Mucosa of descending colon (tissue), 3 donors: ENCODE measurements at places on chromosomes 5 and 9. TPM values are rescaled to one million over a fixed set of nuclear protein-coding genes. Genes with fewer than 3 reads are reported as not detected.

CREB3 gene
- 34.3 TPM for total RNA-seq

TRIM36 gene
- 27.1 TPM for total RNA-seq

DNA sequence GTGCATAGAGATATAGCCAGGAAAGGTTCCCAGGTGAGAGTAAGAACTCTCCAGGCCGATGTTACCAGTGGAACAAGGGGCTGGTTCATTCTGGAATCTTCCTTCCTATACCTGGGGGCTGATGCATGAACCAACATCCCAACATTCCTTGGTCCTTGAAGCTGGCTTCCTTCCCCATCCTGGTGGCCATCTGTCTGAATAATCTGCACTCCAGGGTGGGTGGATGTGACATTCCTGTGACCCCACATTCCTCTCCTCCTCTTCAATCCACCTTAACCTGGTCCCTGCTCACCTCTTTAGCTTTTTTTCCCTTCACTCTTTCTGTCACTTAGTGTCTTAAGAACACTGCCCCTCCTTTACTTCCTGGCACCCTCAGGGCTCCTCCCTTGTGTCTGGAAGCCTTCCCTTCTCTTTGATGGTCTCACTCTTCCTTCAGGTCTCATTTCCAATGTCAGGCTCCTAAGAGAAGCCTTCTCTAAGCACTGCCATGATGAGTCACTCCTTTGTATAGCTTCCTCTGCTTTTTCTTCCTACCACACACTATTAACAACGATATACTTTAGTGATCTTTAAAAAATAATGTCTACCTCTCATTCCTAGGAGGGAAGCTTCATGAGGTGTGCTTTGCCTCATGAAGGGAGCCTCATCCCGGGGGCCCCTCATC, 80.3 kb downstream of the BOD1 start:
- no peak for DNase-seq

DNA sequence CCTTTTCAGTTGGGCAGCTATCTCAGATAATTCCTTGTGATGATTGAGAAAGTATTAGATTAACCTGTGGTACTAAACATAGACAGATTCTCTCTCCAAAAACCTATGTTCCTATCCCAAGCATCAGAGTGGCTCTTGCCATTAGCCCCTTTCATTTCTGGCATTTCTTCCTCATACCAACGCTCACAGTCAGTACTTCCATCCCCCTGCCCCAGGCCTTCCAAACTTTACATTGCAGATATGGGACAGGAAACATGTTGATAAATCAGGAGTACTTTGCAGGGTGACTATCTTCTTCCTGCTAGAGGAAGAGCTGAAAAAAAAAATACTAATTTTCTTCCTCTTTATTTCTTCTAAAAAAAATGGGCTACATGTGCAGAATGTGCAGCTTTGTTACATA, 442.6 kb upstream of the RGMB start:
- no peak for DNase-seq

GRCh38 chr5:91118796-91119195, 264.3 kb downstream of the ARRDC3 start:
- DNase-seq = no peak

DNA sequence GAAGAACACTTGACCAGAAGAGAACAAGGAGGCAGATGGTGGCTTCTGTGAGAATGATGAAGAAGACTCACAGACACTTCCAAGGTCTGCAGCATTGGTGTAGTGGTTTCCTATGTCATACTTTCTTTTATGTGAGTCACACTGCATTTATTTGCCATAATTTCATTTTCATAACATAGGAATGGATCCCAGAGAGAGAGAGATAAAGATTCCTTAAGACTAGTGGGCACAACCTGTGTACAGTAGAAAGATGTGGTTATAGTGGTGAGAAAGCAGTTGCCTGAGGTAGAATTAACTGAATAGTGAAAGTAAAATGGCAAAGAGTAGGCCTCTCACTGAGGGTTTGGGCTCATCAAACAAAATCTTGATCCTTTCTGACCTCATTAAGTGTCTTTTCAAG, 7.6 kb upstream of the CCDC152 start:
- no peak for DNase-seq

- DNase-seq = no peak
Observed at GRCh38 chr5:173242079-173242478, 7.1 kb upstream of the NKX2-5 start.

DNA sequence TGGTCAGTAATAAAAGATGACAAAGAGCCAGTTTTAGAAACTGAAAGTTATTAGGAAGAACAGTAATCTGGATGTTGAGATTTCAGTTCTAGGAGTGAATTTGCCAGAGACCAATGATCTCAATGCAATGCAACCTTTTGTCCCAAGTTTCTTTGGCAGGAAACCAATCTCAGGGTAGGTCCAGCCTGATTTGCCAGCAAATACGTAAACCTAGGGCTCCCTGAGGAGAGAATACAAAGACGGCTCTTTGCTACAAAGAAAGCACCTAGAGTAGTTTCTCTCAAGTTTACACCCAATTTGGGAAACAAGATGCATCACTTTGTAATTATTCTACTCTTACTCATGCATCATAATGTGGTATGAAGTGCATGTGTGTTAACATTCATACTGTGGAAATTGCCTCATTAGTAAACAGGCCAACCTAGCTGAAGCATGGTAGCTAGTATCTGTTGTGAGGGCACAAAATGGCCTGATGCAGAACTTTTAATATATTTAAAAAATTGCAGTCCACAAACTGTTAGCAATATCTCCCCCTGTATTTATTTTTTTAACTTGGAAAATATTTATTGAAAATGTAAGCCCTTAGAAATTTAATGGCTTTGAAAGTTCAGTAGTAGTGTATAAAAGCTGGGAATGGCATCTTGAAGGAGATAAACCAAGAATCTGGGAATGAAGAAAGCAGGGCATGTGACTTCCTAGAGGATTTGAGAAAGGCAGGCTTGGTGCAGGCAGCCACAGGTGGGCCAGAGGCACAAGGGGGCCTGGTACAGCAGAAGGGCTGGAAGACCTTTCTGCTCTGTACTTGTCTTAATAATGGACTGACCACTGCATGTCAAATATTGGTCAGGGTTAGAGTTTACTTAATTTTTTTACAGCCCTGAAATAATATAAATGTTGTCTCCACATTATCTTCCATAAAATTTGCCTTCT, 59.5 kb downstream of the MAST4 start:
- DNase-seq = no peak

- DNase-seq = no peak
Observed at GRCh38 chr9:127384016-127384730, 12.8 kb upstream of the SLC2A8 start.
